Stimulated activated CD4-positive, alpha-beta T cell treated with anti-CD3 and anti-CD28 coated beads, Interleukin-4, amount 100 ng/mL, for 48 hours (primary cell): ENCODE measurements at places on chromosomes 1 and 21.
A peak's percentile ranks its signal among the peaks of the same experiment; 100 is the strongest.

DNA sequence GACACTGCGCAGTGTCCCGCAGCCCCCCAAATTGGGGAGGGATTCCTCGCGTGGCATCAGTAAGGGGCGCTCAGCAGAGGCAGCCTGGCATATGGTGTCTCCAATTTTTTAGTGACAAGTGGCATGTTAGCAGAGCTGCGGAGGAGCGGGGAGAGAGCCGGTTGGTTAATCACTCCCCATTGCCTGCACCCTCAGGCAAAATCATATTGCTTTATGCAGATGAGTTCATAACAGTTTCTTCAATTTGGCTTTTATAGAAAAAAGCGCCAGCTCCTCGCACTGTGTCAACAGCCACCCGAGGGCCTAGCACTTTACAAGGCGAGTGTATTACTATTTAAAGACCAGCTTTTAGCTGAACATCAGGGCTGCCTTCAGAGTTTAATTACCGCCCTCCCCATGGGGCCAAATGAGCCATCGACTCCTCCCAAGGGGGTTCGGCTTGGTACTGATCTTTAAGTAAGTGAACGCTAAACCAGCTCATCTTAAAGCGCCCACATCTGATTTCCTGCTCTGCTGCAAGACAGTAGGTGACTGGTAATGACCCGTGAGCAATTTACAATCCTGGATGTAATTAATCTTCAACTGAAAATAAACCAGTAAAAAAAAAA lies 298.9 kb downstream of the DSCAM start:
- DNase-seq, result no peak

DNA sequence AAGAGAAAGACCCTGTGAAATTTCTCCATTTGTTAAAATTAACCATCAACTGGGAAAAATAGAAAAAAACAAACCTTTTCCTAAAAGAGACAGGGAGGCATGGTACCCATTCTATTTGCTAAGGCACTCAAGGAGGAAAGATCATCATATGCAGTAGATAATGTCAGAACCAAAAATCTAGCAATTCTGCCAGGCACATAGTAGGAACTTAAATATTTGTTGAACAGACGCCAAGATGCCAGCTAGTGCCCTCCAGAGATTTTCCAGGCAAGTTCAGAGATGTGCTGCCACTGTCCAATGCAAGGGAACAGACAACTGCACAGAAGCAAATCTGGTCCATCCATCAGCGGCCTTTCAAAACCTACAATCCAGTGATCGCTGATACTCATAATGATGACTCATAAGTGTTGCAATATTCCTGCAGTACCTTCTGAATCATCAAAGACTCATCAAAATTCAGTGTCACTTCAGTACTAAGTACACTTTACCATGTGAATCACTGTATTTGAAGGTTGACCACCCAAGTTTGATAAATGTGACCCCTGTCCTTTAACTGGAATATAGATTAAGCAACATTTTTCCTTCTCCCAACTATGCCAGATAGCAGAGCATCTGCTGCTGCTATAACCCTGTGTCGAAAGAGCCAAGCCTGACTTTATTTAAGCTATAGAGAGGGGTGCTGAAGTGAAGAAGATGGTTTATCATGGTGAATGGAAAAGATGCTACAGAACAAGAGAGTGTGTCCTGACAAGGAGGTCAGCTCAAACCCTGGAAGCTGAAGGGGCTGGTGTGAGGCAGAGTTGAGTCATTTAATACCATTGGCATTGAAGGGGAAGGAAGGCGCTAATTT lies 99.1 kb downstream of the MT1HL1 start:
- DNase-seq, result no peak

DNA sequence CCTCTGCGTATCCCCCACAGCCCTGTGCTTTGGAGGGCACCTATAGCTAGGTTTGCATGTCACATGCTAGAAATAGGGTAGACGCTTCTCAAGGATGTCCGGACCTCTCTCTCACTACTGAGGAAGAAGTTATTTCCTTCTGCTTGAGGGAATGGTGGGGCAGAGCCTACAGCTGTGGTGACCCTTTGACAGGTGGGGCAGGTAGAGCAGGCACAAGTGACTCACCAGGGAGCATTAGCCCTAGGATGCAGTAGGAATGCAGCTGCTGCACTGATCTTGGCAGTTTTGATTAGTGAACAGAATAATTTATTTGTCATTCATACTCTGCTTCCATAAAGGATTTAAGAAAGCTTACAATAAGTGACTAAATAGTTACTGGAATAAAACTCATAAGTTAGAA lies 129.6 kb upstream of the HOOK1 start:
- DNase-seq, result no peak

- no peak for DNase-seq
These were observed 3.1 kb upstream of the RGS13 start for GRCh38 chr1:192632641-192633532.

DNA sequence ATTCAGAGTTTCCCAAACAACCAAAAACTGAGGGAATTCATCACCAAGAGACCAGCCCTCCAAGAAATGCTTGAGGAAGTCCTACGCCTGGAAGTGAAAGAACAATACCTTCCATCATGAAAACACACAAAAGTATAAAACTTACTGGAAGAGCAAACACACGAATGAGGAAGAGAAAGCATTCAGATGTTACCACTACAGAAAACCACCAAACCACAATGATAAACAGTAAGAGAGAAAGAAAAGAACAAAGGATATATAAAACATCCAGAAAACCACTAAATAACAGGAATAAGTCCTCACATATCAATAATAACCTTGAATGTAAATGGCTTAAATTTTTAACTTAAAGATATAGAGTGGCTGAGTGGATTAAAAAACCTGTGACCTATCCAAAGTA lies 58.5 kb upstream of the BCL10 start:
- DNase-seq, result no peak

DNA sequence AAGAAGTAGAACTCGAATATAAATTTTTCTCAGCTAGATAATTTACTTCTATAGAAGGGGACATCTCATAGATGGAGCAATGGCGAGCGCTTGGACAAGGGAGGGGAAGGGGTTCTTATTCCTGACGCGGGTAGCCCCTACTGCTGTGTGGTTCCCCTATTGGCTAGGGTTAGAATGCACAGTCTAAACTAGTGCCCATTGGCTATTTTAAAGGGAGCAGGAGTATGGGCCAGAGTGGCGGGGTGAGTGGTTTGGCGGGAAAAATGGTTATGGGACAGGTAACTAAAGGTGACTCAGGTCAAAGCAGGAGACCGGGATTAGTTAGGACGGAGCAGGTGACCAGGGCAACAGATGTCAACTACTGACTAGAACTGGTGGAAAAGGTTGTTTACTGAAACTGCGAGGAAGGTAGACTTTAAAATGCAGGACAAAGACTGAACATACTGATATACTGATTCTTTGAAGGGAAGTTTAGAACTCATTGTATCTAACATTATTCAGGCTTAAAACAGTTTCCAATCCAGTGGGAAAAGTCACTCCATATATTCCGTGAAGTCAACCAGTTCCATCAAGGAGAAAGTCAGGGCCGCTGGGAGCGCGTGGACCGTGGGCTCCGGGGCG lies 940 bp upstream of the ATAD3A start:
- DNase-seq, result no peak

DNA sequence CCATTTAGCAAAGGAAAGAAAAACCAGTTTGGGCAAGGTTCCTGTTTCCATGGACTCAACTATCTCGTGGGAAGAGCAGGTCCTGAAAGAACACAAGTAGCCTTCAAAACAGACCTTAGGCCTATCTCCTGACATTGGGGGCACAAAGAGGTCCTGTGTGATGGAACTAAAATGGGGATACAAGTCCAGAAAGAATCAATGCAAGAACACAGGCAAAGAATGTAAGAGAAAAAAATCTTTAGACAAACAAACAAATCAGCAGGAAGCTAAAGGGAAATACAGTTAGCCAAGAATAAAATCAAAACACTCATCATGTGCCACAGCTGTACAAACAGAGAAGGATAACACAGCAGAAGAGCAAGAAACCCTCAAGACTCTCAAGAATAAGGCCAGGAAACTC lies 28.2 kb downstream of the SLC30A10 start:
- no peak for DNase-seq

DNA sequence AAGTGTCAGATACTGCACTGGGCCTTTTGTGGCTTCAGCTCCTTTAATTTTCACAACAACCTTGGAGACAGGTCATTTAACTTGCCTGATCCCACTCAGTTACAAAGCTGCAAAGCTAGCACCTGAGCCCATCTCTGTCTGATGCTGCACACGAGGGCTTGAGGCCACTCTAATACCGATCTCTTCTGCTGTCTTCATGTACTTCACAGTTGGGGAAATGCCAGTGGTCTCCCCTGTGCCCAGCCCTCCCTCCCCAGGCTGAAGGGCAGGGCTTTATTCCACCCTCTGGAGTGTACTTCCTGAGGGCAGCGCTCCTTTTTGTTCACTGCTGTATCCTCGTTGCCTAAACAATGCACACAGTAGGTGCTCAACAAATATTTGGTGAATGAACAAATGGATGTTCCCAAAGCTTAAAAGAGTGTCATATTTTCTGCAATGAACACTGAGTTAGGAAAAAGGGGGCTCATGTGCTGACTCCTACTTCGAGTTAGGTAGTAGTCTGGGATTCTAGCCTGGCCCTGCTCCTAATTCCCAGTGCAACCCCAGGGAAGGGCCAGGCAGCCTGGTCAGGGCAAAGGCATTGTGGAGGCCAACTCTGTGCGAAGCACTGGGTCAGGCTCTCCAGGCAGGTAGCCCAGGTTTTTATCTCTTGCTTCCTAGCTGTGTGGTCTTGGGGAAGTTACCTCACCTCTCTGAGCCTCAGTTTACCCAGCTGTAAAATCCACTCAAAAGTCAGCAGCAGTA lies 1.1 kb downstream of the TMCO4 start:
- DNase-seq, result no peak

- no peak for DNase-seq
These were observed 21.7 kb upstream of the RGS16 start for GRCh38 chr1:182625719-182626504.

DNA sequence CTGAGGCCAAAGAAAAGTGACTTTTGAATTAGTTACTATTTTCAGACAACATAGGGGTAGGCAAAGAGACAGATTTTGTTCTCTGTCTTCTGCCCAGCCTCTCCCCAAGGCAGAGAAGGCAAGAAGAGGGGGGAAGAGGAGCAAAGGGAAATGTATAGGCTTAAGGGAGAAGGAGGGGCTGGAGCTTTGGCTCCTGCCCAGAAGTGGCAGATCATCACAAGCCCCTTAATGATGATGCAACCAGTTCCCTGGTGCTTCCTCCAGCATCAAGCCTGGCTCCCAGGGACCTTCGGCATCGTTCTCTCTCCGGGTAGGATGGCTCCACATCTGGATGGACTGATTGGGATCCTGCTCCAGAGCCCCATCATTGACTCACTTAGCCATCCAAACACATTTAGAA lies 112.8 kb downstream of the KCND3 start:
- no peak for DNase-seq

DNA sequence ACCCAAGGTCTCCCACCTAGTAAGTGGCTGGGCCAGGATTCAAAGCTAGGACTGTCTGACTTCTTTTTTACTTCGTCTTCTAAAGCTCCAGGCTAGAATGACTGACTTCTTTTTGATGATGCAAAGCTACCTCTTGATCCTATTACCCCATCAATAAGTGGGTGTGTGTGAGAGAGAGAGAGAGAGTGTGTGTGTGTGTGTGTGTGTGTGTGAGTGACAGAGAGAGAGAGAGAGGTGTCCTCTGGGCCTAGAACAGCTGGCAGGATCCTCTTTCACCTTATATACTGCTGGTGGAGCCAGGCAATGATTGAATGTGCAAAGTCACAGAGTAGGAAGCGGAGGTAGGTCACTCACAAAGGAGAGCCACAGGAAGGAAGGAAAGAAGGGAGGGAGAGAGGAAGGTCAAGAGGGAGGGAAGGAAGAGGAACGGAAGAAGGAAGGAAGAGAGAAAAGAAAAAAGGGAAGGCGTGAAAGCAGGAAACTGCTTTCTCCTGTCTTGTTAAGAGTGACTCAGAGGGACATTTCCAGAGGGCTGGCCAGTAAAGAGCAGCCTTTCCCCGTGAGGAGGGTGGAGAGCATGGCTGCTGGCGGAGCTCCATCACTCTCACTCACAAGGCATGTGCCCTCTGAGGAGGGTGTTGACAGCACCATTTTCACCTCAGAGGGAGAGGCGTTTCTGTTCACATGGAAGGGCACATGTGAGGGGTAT lies 68.9 kb downstream of the CDC7 start:
- DNase-seq, result no peak

GRCh38 chr1:55931081-55931940 lies 648.1 kb downstream of the PLPP3 start:
- no peak for DNase-seq

GRCh38 chr1:198007687-198008607 lies 90.8 kb downstream of the LHX9 start:
- DNase-seq, result no peak

GRCh38 chr21:45164838-45165237 lies 90.5 kb downstream of the ADARB1 start:
- no peak for DNase-seq

DNA sequence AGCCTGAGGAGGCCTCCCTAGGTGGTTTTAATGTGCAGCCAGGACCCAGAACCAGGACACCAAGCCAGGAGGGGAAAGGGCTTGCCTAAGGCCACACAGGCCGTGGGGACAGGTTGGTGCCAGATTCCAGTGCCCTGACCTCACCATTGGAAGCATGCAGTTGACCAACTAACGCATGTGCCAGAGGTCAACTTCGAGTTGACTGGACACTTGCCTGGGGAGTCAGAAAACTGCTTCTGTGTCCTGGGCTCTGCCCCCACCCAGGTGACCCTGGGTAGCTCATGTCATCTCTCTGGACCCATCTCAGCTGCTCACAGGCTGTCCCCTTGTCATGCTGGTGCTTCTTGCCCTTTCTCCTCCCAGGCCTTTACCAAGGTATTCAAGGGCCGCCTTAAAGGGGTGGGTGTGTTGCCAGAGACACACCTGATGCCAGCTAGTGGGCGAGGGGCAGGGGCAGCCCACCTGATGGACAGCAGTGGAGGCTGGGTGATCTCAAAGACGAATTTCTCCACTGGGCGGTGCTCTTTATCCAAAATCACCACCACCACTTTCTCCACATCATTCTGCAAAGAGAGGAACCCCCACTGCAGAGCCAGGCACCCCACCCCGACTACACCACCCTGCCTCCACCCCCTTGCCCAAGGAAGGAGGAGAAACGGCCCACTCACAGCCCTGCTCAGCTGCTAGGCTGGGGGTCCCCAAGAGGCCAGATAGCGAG lies 4.4 kb downstream of the MAD2L2 start:
- no peak for DNase-seq

- peak; percentile 60 for DNase-seq
These were observed 89.7 kb upstream of the RUNX1 start for GRCh38 chr21:35138665-35139381.

GRCh38 chr1:26031611-26032220 lies 10.1 kb downstream of the EXTL1 start:
- DNase-seq, result no peak

- DNase-seq, result no peak
These were observed 10.3 kb upstream of the LMNA start for GRCh38 chr1:156104065-156104810.
